ENCODE measurements at places on chromosomes 11 and 22. TPM values are rescaled to one million over a fixed set of nuclear protein-coding genes. Genes with fewer than 3 reads are reported as not detected.

The SMC1B gene
- not detected for total RNA-seq

The SEPTIN5 gene
- total RNA-seq, result 36.2 TPM

The NNMT gene
- 4.1 TPM for total RNA-seq

The CCDC87 gene
- total RNA-seq, result 0.40 TPM

DNA sequence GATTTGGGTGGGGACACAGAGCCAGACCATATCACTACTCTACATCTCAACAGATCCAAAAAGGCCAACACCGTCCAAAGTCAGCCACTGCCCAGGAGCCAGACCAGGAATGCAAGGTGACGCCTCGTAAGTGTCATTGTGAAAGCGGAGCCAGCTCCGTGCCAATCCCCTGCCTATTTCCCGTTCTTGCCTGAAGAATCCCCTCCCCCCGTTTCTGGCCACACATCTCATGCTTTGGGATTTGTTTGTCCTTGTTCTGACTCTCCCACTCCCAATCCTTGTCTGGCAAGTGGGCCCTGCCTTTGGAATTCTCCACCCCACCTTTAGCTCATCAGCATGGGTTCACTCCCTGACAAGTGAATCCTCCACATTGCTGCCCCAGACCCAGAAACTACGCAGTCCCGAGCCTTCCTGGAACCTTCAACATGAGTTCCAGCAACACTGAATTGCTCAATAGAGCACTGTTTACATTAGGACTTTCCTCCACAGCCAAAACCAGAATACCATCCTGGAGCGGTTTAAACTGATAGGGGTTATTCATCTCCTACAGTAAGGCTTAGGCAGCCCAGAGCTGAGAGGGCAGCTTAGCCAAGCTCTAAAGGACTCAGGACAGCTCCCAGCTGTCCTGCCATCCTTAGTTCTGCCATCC is 6.0 kb upstream of the SLC35C1 start:
- H3K27ac ChIP-seq, result no peak overlapping the region
- DNase-seq, result no peak
- no peaks in the 10 kb centered on the region for H3K27me3 ChIP-seq
- peaks cover 7% of the 10 kb centered on the region for H3K4me1 ChIP-seq
- no peak overlapping the region for H3K4me3 ChIP-seq
- H3K36me3 ChIP-seq, result no peaks in the 10 kb centered on the region

DNA sequence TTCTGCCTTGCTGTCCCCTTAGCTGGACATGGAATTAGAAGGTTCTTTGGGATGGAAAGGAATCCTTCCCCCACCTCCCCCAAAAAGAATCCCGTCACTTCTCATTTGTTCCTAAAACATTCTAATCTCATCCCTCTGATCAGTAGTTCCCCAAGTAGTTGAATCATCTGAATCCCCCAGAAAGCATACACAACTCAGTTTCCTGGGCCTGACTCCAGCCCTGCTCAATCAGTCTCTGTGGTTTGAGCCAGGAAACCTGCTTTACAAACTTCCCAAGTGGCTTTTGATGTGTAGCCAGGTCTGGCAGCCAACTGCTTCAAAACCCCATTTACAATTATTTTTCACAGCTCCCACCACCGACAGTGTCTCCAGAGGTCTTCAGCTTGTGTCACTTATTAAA is 20.2 kb downstream of the C22orf31 start:
- no peaks in the 10 kb centered on the region for H3K36me3 ChIP-seq
- H3K27ac ChIP-seq, result peak overlapping the region; percentile 2
- H3K4me3 ChIP-seq, result no peak overlapping the region
- H3K4me1 ChIP-seq, result peaks cover 26% of the 10 kb centered on the region

GRCh38 chr11:134512061-134512460 is 100.0 kb upstream of the B3GAT1 start:
- no peaks in the 10 kb centered on the region for H3K4me1 ChIP-seq
- H3K27me3 ChIP-seq, result no peaks in the 10 kb centered on the region
- DNase-seq, result no peak
- no peak overlapping the region for H3K27ac ChIP-seq
- no peak overlapping the region for H3K4me3 ChIP-seq

DNA sequence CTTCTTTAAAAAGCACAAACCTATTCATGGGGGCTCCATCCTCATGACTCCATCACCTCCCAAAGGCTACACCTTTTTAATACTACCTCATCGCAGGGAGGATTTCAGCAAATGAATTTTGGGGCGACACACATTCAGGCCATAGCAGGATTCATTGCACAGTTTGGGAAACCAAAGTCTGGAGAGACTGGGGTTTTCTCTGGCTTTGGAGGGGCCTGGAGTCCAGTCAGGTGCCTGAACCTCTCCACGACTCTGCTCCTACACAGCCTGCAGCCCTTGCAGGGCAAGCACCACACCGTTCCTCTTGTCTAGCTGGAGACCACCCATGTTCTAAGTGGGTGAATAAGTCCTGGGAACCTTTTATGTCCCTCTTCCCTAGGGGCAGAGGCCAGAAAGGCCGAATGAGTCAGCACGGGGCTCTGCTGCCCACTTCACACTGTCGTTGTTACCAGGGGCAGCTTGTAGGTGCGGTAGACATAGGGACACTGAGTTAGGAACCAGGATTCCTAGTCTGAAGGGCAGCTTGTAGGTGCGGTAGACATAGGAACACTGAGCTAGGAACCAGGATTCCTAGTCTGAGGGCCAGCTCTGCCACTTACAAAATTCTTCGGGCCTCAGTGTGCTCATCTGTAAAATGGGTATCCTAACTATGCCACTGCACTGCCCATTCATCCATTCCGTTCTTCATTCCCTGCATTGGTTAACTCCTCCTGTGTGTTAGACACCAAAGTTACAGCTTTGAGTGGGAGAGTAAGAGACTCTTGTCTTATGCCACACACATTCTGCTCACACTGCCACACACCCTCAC is 251.7 kb upstream of the B3GAT1 start:
- no peak overlapping the region for H3K4me3 ChIP-seq
- no peak overlapping the region for H3K27ac ChIP-seq
- no peaks in the 10 kb centered on the region for H3K4me1 ChIP-seq
- no peak for DNase-seq
- H3K27me3 ChIP-seq, result no peaks in the 10 kb centered on the region
- H3K36me3 ChIP-seq, result no peaks in the 10 kb centered on the region

- H3K4me3 ChIP-seq, result no peak overlapping the region
- no peak overlapping the region for H3K27ac ChIP-seq
- H3K27me3 ChIP-seq, result no peaks in the 10 kb centered on the region
- H3K36me3 ChIP-seq, result no peaks in the 10 kb centered on the region
Observed at GRCh38 chr11:45100339-45100738, 46.1 kb upstream of the PRDM11 start.

DNA sequence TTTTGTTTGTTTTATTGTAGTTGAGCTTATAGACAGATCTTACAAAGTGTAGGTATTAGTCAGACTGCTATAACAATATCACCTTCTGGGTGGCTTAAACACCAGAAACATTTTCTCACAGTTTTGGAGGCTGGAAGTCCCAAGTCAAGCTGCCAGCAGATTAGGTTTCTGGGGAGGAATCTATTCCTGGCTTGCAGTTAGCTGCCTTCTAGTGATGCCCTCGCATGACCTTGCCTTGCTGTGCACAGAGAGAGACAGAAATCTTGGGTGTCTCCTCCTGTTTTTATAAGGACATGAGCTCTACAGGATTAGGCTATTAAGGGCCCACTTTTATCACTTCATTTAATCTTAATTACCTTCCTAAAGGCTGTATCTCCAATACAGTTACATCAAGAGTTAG is 1635.2 kb downstream of the FAM181B start:
- no peaks in the 10 kb centered on the region for H3K27me3 ChIP-seq
- no peak overlapping the region for H3K27ac ChIP-seq
- no peak overlapping the region for H3K4me3 ChIP-seq
- H3K4me1 ChIP-seq, result no peaks in the 10 kb centered on the region
- no peaks in the 10 kb centered on the region for H3K36me3 ChIP-seq

DNA sequence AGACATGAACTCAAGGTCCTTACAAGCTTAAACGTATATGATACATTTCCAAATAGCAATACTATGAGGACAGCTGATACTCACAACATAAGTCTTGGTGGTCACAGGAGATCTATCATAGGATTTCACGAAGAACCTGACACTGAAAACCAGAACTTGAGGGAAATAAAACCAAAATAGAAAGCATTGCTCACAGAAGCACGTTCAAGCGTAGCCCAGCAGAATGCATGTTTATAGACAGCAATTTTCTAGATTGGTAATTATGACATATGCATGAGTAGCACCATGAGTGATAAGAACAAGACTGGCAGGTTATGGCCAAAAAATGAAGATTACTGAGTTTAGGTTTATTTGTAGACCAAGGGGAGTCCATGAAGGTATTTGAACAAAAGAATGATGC is 243.5 kb downstream of the ETS1 start:
- no peaks in the 10 kb centered on the region for H3K4me1 ChIP-seq
- no peaks in the 10 kb centered on the region for H3K36me3 ChIP-seq
- H3K27ac ChIP-seq, result no peak overlapping the region

DNA sequence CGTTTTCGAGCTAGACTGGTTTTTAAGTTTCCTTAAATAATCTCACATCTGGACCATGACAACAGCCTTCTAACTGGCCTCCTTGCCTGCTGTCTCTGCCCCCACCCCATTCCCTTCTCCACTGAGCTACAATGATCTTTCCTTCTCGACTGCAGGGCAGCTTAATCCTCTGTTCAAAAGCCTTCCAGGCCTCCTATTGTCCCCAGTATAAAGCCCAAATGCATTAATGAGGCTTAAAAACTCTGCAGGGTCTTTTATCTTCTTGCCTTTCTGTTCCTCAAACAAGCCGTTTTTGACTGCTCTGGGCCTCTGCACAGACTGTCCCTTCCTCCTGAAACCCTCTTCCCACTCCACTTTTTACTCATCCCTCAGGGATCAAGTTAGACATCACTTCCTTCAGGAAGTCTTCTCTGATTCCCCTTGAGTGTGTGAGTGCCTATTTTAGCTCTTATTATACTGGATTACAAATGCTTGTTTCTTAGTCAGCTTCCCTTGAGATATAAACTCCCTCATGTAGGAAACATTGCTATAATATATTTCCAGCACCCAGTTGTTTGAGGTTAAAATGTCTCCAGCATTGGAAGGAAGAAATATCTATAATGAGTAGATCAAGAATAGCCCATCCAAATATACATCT is 23.6 kb upstream of the PAMR1 start:
- H3K36me3 ChIP-seq, result no peaks in the 10 kb centered on the region
- H3K4me1 ChIP-seq, result no peaks in the 10 kb centered on the region
- H3K27me3 ChIP-seq, result no peaks in the 10 kb centered on the region
- no peak overlapping the region for H3K4me3 ChIP-seq
- DNase-seq, result no peak
- no peak overlapping the region for H3K27ac ChIP-seq

GRCh38 chr11:69512136-69512535 is 30.7 kb downstream of the LINC01488 start:
- no peak overlapping the region for H3K4me3 ChIP-seq
- H3K27me3 ChIP-seq, result no peaks in the 10 kb centered on the region
- H3K27ac ChIP-seq, result no peak overlapping the region
- peaks cover 17% of the 10 kb centered on the region for H3K4me1 ChIP-seq
